ENCODE measurements at places on chromosomes 16 and 17.

DNA sequence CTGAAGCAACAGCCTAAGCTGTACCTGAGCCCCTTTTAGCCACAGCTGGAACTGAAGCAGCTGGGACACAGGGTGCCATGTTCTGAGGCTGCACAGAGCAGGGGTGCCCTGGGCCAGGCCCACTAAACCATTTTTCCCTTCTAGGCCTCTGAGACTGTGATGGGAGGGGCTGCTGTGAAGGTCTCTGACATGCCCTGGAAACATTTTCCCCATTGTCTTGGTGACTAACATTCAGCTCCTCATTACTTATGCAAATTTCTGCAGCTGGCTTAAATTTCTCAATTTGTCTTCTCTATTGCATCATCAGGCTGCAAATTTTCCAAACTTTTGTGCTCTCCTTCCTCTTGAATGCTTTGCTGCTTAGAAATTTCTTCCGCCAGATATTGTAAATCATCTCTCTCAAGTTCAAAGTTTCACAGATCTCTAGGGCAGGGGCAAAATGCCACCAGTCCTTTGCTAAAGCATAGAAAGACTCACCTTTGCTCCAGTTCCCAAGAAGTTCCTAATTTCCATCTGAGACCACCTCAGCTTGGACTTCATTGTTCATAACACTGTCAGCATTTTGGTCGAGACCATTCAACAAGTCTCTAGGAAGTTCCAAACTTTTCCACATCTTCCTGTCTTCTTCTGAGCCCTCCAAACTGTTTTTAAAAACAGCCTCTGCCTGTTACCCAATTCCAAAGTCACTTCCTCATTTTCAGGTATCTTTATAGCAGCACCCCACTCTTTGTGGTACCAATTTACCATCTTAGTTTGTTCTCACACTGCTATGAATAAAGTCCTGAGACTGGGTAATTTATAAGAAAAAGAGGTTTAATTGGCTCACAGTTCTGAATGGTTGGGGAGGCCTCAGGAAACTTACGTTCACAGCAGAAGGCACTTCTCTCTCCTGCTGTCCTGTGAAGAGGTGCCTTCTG, 49.8 kb downstream of the TMEM100 start:
- no peak overlapping the region for H3K27ac ChIP-seq
- no peak overlapping the region for H3K4me3 ChIP-seq
- H3K27me3 ChIP-seq: no peaks in the 10 kb centered on the region
- no peak for DNase-seq

- H3K27ac ChIP-seq: peak overlapping the region; percentile 99
- DNase-seq: no peak
- H3K4me1 ChIP-seq: peaks cover 17% of the 10 kb centered on the region
- no peaks in the 10 kb centered on the region for H3K27me3 ChIP-seq
These were observed 1.2 kb downstream of the GNA13 start for GRCh38 chr17:65055280-65055707.

- no peaks in the 10 kb centered on the region for H3K27me3 ChIP-seq
- peak overlapping the region; percentile 42 for H3K27ac ChIP-seq
- DNase-seq: no peak
- peaks cover 17% of the 10 kb centered on the region for H3K4me1 ChIP-seq
These were observed 650 bp downstream of the ATP6V0A1 start for GRCh38 chr17:42459256-42459800.

GRCh38 chr17:19534562-19535149, 1.0 kb downstream of the SLC47A1 start:
- no peaks in the 10 kb centered on the region for H3K27me3 ChIP-seq
- H3K4me1 ChIP-seq: no peaks in the 10 kb centered on the region
- no peak for DNase-seq

GRCh38 chr17:10192972-10193371, 5.4 kb downstream of the GAS7 start:
- DNase-seq: no peak
- H3K27me3 ChIP-seq: no peaks in the 10 kb centered on the region
- H3K27ac ChIP-seq: no peak overlapping the region
- H3K4me1 ChIP-seq: no peaks in the 10 kb centered on the region

GRCh38 chr16:2096853-2097595, 38.7 kb downstream of the PKD1 start:
- DNase-seq: no peak
- no peaks in the 10 kb centered on the region for H3K27me3 ChIP-seq

GRCh38 chr16:12295395-12295794, 318.9 kb downstream of the SNX29 start:
- no peaks in the 10 kb centered on the region for H3K36me3 ChIP-seq
- no peak overlapping the region for H3K27ac ChIP-seq
- H3K4me3 ChIP-seq: no peak overlapping the region

- peak overlapping the region; percentile 87 for H3K27ac ChIP-seq
- H3K4me3 ChIP-seq: peak overlapping the region; percentile 79
- H3K4me1 ChIP-seq: peaks cover 7% of the 10 kb centered on the region
- no peaks in the 10 kb centered on the region for H3K36me3 ChIP-seq
- no peaks in the 10 kb centered on the region for H3K27me3 ChIP-seq
These were observed 377 bp downstream of the USP32 start for GRCh38 chr17:60391471-60392041.

DNA sequence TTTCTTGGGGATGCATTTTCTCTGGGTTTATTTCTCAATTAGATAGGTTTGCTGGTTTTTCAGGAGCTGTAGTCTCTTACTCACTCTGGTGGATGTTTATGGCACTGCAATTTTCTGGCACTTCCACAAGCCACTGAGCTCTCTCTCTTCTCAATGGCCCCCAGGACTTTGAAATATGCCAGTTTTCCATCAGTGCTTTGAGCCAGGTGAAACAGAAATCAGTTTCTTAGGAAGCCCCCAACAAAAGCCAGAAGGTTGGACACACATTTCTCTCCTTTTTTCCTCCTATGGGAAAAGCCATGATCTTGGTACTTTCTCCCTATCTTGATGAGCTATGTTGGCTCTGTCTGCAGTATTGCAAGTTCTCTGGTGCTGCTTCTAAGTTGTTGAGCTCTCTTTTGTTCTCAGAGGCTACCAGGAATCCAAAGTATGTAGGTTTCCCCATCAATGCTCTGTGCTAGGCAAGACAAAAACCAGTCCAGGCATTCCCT, 90.7 kb upstream of the SMIM36 start:
- no peaks in the 10 kb centered on the region for H3K36me3 ChIP-seq
- H3K27ac ChIP-seq: no peak overlapping the region
- DNase-seq: no peak
- H3K4me1 ChIP-seq: no peaks in the 10 kb centered on the region
- no peaks in the 10 kb centered on the region for H3K27me3 ChIP-seq
